Stimulated activated CD8-positive, alpha-beta memory T cell treated with anti-CD3 and anti-CD28 coated beads, Interleukin-15, amount 100 ng/mL, for 48 hours (primary cell): ENCODE measurements at places on chromosomes 7 and 10.

GRCh38 chr10:72087392-72087968 is 871 bp downstream of the SPOCK2 start:
- DNase-seq, result no peak

DNA sequence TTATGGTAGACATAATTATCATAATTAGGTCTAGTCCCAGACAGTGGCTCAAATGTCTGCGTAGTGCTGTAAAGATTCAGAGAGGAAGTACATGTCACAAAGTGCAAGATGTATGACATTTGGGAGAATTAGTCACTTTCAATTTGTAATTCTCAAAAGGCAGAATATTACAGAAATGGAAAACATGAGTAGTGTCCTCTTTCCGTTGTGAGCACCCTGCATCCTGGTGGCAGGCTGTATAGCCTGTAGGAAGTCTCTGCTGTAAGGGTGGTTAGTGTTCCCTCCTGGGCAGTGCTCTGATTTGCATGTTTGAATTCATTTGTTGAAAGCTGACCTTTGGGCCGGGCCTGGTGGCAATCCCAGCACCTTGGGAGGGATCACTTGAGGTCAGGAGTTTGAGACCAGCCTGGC is 17.0 kb downstream of the CDK14 start:
- peak; percentile 17 for DNase-seq

DNA sequence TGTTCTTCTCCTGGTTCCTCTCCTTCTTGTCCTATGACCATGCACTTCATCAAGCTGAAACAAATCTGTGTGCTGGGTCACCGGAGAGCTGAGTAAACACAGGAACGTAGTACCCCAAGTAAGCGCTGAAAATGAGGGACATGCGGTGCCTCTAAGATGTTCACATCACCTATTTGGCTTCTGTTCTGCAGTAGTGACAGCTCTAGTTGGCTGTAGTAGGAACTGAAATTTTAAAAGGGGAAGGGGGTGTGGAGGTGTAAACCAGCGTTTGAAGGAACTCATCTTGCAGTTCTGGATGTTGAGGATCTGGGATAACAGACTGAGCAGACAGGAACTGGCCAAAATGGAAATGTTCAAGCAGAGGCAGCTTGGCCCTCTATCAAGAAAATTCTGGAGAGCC is 85.2 kb downstream of the WNT2 start:
- no peak for DNase-seq

DNA sequence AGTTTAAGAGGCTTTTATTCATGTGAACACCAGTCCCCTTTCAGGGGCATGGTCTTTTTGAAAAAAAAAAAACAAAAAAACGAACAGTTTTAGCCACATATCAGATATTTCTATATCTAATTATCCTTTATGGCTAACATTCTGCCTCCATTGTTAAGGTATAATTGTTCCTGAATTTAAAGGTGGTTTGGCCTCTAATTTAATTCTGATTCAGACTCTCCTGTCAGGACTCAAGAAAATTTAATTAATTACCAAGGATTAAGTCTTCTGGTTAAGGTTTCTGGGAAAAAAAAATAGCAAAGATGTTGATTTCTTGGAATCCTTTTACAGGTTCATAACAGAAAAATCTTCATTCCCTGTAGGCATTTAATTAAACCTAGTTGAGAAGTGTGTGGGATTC is 27.4 kb downstream of the COL1A2 start:
- no peak for DNase-seq

DNA sequence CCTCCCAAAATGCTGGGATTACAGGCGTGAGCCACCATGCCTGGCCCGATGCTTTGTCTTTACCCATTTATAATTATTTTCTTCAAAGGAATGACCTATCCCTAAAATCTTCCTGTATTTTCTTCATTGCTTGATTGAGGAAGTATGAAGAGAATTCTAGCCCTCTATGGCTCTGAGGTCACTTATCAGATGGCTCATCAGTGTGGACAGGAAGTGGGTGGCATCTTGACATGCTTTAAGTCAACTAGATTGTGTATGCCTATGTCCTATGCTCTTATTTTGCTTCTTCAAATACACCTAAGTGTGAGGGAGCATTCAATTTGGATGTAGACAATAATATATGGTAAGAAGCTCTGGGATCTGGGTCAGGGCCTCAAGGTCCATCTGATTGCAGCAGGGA is 1020.5 kb downstream of the LRMDA start:
- no peak for DNase-seq

GRCh38 chr7:133629701-133630100 is 376.8 kb downstream of the EXOC4 start:
- no peak for DNase-seq

GRCh38 chr7:126163647-126164046 is 1089.1 kb downstream of the GRM8 start:
- no peak for DNase-seq

GRCh38 chr7:28069807-28070206 is 110.8 kb downstream of the JAZF1 start:
- DNase-seq, result no peak

DNA sequence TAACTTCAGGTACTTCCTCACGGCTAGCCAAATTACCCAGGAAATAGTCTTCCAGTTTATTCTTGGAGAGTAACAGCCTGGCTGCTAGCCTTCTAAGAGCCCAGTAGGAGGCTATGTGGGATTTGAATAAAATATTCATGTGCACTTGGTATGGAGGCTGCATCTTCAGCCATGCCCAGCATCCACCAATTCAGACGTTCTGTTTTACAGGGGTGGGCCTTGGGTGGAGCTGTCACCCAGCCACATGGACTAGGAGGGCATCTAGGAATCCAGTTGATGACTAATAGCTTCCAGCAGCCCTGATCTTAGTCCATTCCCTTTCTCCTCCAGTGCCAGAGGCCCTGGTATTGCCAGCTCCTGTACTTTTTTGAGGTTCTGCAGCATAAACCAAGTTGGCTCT is 66.3 kb upstream of the ZRANB1 start:
- no peak for DNase-seq

DNA sequence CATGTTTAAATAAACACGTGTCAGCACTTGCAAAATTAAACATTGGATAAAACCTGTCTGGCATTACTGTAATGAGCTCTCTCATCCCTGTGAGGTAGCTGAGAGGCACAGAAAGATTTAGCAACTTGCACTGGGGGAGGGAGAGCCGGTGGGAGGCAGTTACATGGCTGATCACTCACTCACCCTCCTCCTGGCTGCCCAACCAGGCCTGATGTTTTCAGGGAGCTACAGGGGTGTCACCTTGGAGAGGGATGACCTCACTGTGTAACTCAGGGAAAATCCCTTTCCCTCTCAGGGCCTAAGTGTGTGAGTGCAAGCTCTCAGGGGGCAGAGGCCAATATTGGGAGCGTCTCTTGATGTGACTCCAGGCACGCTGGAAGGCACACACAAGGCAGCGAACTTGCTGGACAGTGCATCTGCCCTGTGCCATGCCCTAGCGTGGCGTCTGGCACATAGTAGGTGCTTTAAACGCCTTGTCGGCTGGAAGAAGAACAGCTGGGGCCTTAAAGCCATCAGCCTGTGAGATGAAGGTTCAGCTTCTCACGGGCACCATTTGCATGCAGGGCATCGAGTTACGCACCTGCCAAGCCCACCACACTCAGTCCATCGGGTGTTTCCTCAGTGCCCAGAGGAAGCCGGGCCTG is 51.1 kb downstream of the ELFN1 start:
- no peak for DNase-seq

DNA sequence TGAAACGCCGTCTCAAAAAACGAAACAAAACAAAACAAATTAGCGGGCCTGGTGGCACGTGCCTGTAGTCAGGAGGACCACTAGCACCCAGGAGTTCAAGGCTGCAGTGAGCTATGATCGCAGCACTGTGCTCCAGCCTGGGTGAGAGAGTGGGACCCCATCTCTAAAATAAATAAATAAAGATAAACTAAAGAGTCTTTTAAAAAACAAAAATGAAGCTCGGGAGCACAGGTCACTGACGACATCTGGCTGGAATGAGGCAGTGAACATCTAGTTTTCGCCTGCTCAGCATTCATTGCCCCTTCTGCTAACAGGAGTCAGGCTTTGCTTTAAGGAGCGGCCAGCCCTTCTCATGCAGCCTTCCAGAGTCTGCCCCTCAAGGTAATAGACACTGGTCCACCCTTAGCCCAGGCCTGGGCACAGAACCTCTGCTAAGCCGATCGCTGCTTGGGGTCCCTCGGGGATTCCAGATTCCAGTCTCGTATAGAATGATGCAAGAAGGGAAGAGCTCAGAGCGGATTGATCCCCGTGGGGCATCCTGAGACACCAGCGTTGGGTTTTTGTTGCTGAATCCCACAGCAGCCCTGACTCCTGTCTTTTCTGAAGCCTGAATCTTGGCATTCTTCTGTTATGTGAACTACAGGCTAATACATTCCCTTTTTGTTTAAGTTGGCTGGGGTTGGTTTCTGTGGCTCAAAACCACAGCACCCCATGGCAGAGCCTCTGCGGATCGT is 14.2 kb upstream of the FOXK1 start:
- DNase-seq, result no peak

- no peak for DNase-seq
Observed at GRCh38 chr7:104961821-104962220, 52.2 kb upstream of the KMT2E start.

GRCh38 chr10:43120929-43121314 is 17.3 kb upstream of the CSGALNACT2 start:
- DNase-seq, result peak; percentile 71

DNA sequence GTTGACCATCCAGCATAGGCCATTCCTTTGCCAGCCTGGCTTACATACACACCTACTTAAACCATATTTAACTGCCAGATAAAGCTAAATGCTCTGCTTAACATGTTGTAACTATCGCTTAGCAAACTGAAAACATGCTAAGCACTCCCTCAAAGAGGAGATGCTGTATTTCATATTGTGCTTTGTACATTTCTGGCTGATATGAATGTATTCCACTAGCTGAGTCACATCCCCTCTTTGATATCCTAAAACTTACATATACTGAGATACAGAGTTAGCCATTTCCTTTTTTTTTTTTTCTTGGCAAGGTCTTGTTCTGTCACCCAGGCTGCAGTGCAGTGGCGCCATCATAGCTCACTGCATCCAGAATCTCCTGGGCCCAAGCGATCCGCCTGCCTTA is 99.4 kb downstream of the TPST1 start:
- DNase-seq, result no peak

- no peak for DNase-seq
Observed at GRCh38 chr7:71132127-71132376, at the start of gene GALNT17. Gene GALNT17 (plus strand): TSS chr7:71132144.

GRCh38 chr10:17199351-17199804 is 2.1 kb downstream of the TRDMT1 start:
- no peak for DNase-seq

- DNase-seq, result no peak
Observed at GRCh38 chr10:124164264-124164663, 70.9 kb upstream of the CHST15 start.

GRCh38 chr7:134515569-134516468 is 11.5 kb upstream of the AKR1B10 start:
- no peak for DNase-seq

- no peak for DNase-seq
Observed at GRCh38 chr7:70390251-70390650, 741.7 kb upstream of the GALNT17 start.

DNA sequence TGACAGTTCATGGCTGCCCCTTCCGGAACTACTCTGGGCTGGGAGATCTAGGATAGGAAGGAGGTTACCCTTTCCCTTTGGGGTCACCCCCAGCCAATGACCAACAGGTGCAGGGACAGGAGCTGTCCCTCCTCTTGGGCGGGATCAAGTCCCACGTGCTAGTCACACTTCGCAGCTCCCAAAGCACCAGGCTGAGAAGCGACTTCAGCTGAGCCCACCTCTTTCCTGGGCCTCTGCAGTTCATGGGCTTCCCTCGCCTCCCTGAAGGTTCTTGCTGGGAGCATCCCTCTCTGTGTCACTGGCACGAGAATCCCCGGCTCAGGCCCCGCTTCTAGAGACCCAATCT is 115.5 kb downstream of the FAM53B start:
- no peak for DNase-seq

- DNase-seq, result no peak
Observed at GRCh38 chr10:59036311-59037017, 140.0 kb upstream of the PHYHIPL start.

DNA sequence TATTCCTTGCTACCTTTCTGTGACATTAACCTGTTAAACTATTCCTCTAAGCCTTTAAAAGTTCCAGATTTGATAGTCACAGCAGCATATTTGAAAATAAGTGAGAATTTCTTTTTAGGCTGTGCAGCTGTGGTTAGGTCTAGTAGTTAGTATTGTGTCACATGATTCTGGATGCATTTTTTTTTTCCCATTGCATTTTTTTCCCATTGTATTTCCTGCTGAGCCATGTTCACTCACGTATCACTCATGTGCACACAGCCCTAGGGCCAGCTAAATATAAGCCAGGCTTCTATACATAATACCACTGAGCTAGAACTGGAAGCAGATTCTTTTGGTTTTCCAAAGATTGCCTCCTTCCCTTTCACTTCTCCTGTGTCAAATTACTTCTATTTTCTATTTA is 37.4 kb downstream of the DNAJC9 start:
- DNase-seq, result no peak

GRCh38 chr10:124062390-124062789 is 31.0 kb downstream of the CHST15 start:
- no peak for DNase-seq

- DNase-seq, result no peak
Observed at GRCh38 chr10:47169581-47169980, 130.4 kb upstream of the GDF10 start.

GRCh38 chr10:132392184-132392800 is 4.7 kb upstream of the PWWP2B start:
- no peak for DNase-seq

- DNase-seq, result no peak
Observed at GRCh38 chr7:117564080-117564479, 84.3 kb downstream of the CFTR start.

DNA sequence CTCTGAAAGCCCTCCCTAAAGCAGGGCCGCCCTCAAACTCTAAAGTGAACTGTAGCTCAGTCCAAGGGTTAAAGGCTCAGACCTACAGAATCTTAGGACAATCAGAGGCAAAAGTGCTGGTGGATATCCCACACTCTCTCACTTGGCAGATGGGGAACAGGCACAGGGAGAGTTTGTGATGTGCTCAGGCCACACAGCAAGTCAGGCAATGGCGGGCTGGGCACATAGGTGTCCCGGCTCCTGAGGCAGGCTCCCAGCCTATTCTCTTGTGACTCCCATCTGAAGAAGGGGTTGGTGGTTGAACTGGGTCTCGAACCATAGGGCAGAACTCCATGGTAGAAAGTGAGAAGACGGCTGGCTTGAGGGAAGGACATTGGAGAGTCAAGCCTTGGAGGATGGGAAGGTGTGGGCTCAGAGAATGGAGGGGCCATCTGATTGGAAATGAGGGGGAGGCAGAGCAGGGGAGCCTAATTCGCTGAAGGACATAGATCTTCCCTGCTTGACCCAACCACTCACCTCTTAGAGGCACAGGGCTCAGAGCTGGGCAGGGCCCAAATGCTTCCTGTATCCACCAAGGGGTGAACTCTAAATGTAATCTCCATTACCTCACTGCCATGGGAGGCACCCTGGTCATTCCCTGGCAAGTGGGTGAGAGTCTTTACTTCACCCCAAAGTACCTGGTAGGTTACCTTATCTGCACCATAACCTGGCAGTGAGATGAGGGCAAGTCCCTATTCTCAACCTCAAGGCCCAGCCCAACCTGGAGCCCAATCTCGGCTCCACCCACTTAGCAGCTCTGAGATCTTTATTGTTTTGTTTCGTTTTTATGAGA is 4.9 kb upstream of the ZMIZ1 start:
- no peak for DNase-seq
